T-helper 17 cell (primary cell): ENCODE measurements at places on chromosomes 2 and 18. TPM values are rescaled to one million over a fixed set of nuclear protein-coding genes. Genes with fewer than 3 reads are reported as not detected.
A peak's percentile ranks its signal among the peaks of the same experiment; 100 is the strongest.

GRCh38 chr2:237895544-237896506 is 36.4 kb downstream of the RAMP1 start:
- H3K4me1 ChIP-seq = peaks cover 40% of the 10 kb centered on the region
- DNase-seq = no peak
- H3K27ac ChIP-seq = peak overlapping the region; percentile 67
- no peaks in the 10 kb centered on the region for H3K27me3 ChIP-seq

GRCh38 chr2:234286118-234286598 is 210.7 kb downstream of the ARL4C start:
- no peak overlapping the region for H3K4me3 ChIP-seq
- peaks cover 26% of the 10 kb centered on the region for H3K4me1 ChIP-seq
- H3K36me3 ChIP-seq = no peaks in the 10 kb centered on the region
- H3K27ac ChIP-seq = no peak overlapping the region

DNA sequence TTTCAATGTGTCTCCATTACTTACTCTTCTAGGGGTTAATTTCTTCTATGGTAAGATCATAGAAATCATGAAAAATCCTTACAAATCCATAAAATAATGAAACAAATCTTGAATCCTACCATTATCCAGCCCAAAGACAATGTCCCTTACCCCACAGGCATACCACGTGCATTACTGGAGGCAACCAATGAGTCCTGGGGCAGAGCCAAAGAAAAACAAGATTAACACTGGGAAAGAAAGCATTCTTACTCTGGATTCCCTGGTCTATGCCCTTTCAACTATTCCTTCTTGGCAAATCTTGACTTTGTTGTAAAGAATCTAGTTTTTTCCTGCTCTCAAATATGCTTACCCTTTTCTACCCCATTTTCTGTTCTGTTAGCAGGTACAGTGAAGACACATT is 3.1 kb upstream of the GALNT1 start:
- H3K4me3 ChIP-seq = no peak overlapping the region
- no peak for DNase-seq
- no peak overlapping the region for H3K27ac ChIP-seq

DNA sequence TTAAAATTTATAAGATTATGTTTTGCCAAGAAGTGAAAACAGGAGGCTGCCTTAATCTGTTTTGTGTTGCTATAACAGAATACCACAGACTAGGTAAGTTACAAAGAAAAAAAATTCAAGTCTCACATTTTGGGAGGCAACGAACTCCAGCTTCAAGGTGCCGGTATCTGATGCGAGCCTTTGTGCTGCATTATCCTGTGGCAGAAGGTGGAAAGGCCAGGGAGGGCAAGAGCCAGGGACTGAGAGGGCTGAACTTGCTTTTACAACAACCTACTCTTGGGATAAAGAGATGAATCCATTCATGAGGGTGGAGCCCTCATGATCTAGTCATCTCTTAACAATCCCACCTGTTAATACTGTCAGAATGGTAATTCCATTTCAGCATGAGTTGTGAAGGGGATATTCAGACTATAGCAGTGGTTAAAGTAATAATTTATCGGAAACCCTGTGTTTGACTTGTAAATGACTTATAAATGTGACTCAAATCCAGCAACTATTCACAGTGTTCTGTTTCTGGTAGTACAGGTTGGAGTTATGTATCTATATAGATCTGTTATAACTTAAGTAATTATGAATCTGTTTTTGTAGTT is 3.7 kb downstream of the MTX2 start:
- H3K4me1 ChIP-seq = peaks cover 20% of the 10 kb centered on the region
- no peak for DNase-seq
- H3K27me3 ChIP-seq = no peaks in the 10 kb centered on the region
- H3K27ac ChIP-seq = no peak overlapping the region

GRCh38 chr2:232779465-232779864 is 3.1 kb upstream of the KCNJ13 start:
- H3K4me3 ChIP-seq = no peak overlapping the region
- no peaks in the 10 kb centered on the region for H3K27me3 ChIP-seq
- no peak for DNase-seq
- peaks cover 2% of the 10 kb centered on the region for H3K36me3 ChIP-seq

DNA sequence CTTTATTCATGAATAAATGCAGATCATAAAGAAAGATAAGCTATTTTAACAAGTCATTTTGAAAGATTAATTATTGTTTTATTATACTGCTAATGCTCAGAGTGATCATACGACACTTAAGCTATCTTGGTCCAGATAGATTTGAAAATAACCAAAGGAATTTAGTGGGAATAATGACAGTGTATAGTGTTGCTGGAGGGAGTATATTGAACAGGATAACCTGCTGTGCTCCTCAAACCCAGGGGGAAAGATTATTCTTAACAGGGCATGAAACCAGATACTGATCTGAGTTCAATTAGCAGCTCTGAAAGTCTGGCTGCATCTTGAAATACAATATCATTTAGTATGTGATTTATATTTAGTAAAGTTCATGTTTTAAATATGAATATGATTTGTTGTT is 216.3 kb upstream of the ITGA4 start:
- H3K4me1 ChIP-seq = peaks cover 12% of the 10 kb centered on the region
- no peak for DNase-seq
- H3K36me3 ChIP-seq = peaks cover 4% of the 10 kb centered on the region

DNA sequence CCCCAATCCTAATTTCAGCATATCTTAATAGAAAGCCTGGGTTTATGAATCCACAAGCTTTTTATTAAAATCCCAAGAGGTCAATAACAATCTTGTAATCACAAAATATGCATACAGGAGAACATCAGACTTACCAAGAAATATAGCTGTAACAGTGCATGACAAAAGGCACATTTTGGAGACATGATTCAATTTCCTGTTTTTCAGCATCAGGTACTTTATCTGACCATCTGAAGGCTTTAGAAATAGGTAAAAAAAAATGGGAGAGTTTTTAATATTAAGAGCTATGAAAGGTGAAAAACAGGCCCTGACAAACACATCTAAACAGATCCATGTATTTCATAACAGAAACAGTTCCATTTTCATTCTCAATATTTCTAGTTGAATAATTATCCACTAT is 89.9 kb upstream of the EFEMP1 start:
- peaks cover 11% of the 10 kb centered on the region for H3K27me3 ChIP-seq
- H3K4me1 ChIP-seq = peaks cover 3% of the 10 kb centered on the region
- no peak overlapping the region for H3K27ac ChIP-seq
- no peak overlapping the region for H3K4me3 ChIP-seq

DNA sequence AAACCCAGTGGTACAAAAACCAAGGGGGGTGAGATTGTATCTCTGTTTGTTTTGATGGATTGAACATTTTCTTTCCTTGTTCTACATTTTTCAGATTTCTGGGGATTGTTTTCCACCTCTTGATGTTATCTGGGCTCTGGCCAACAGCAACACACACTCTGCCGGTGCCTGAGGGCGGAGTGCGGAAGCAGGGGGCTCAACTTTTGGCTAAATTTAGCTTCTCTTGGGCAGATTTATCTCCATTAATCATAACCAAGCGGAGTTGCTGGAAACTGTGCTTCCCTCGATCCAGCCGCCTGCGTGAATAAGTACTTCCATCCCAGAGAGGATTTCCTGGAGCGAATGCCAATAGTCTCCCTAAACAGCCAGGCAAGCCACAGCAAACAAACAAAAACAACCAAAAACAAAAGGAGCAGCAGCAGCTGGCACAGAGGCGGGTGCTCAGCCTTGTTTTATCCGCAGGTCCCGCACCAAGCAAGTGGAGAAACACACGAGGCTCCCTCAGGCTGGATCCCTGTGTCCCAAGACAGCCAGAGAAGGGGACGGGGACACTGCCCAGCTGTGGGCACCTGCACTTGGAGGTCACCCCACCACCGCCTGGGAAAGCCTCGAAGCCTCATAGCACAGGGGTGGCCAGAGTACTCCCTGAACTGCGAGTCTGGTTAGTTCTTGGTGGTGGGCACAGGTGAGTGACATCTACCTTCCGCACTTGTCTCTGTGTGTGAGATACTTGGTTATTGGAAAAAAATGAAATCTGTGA is 143.4 kb downstream of the NDUFA10 start:
- DNase-seq = no peak
- no peaks in the 10 kb centered on the region for H3K36me3 ChIP-seq
- H3K4me1 ChIP-seq = peaks cover 13% of the 10 kb centered on the region
- H3K27me3 ChIP-seq = peaks cover 10% of the 10 kb centered on the region
- H3K4me3 ChIP-seq = no peak overlapping the region
- H3K27ac ChIP-seq = peak overlapping the region; percentile 75

DNA sequence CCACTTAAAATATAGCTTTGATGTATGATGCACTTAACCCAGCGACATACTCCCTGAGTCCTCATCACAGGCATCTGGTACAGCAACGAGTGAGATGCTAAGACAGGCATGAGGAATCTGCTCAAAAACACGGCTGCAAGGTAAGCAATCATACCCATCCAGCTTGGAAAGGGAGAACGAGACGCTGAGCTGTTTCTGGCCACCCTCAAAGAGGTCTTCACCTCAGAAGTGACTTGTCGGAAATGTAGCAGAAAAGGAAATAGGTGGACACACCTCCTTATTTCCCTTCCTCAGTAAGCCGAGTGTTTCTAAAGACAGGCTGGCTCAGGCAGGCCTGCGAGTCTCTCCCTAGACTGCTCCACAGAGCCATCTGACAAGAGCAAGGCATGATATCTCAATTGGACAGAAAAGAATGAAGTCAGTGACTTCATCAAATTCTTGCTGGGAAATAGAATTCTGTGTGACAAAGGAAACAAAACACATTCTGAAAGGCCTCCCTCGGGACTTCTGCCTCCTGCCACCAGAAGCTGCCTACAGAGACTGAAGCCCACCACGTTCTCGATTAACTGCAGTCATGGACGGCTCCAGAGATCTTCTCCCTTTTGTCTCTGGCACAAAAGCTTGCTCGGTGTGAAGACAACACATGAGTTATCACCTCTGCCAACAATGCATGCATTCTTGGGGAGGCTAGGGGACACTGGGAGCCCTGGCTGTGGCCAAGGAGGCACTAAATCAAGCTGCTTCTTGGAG is 84.3 kb downstream of the UXS1 start:
- no peak overlapping the region for H3K27ac ChIP-seq
- H3K36me3 ChIP-seq = peaks cover 8% of the 10 kb centered on the region
- H3K4me1 ChIP-seq = peaks cover 18% of the 10 kb centered on the region
- H3K27me3 ChIP-seq = no peaks in the 10 kb centered on the region

DNA sequence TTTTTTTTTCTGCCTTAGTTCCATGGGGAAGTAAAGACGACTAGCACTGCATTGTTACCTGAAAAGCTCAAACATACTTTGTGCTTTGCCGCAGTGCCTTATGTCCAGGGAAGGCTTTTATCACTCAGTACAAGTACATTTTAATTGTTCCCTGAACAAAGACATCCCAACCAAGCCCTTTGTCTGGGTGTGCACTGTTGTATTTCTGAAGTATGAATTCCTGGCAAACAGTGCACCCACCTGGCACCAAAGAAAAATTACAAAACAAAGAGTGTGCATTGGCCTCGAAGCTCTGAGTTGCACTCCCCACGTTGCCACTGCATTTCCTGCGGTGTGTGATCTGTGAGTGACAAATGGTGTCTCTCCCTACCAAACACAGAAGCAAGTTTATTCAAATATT is 858.5 kb upstream of the PIK3C3 start:
- DNase-seq = no peak
- no peak overlapping the region for H3K27ac ChIP-seq
- no peaks in the 10 kb centered on the region for H3K4me1 ChIP-seq
- H3K27me3 ChIP-seq = no peaks in the 10 kb centered on the region

DNA sequence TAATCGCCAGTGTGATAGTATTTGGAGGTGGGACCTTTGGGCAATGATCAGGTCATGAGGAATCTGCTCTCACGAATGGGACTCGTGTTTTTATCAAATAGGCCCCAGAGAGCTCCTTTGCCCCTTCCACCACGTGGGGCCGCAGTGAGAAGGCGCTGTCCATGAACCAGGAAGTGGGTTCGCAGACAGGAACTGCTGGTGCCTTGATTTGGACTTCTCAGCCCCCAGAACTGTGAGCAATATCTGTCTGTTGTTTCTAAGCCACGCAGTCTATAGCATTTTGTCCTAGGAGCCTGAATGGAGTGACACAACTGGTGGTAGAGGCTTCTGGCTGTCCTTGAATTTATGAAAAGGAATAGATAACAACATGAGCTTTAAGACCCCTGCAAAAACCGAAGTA is 111.2 kb upstream of the HDAC4 start:
- H3K27me3 ChIP-seq = no peaks in the 10 kb centered on the region
- no peak for DNase-seq
- H3K36me3 ChIP-seq = no peaks in the 10 kb centered on the region
- H3K4me1 ChIP-seq = peaks cover 3% of the 10 kb centered on the region

DNA sequence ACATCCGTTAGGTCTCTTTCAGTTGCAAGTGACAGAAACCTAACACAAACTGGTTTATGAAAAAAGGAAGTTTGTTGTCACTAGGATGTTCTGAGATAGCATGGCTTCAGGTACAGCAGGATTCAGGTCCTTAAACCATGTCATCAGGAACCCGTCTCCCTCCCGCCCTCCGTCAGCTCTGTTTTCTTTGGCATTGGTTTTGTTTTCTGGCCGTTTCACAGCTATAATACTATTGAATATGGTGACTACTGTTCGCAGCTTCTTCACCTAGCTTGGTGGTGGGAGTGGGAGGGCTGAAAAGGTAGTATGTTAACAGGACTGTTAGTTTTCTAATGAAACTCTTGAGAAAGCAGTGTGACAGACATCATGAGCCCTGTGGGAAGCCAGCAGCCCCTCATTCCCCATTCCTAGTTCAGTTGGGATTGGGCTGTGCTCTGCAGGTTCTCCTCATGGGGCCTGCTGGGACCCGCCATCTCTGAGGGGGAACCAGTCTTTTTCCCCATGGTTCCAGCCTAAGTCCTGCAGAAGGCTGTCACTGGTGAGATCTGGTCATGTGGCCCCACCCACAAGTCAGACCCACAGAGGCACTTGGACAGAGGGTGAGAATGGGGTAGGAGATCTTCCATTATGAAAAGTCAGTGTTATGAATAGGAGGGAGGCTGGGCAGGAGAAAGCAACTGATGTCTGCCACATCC is 12.1 kb downstream of the PTMA start:
- H3K4me3 ChIP-seq = no peak overlapping the region
- H3K27me3 ChIP-seq = no peaks in the 10 kb centered on the region
- H3K27ac ChIP-seq = no peak overlapping the region
- DNase-seq = no peak
- peaks cover under 1% of the 10 kb centered on the region for H3K4me1 ChIP-seq

DNA sequence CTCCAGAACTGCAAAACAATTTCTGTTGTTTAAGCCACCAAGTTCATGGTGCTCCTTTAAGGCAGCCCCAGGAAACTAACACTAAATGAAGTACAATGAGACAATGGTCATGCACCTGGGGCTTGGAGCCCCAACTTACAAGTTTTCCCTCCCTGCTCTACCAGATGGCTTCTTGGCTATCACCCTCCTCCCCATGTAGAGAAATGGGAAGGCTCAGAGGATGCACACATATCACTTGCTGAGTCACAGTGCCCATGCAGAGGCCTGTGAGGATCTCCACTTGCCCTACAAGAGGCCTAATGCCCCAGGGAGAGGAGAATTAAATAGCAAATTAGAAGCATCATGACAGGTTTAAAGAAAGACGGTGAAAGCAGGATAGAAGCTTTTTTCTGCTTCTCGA is 270.9 kb downstream of the TTC32 start:
- no peak overlapping the region for H3K4me3 ChIP-seq
- no peaks in the 10 kb centered on the region for H3K4me1 ChIP-seq
- no peak for DNase-seq

GRCh38 chr2:205880048-205880447 is 197.7 kb downstream of the NRP2 start:
- H3K4me3 ChIP-seq = no peak overlapping the region
- no peak overlapping the region for H3K27ac ChIP-seq
- peaks cover 45% of the 10 kb centered on the region for H3K27me3 ChIP-seq
- no peaks in the 10 kb centered on the region for H3K36me3 ChIP-seq

The TMEM200C gene
- not detected for total RNA-seq

The MOB4 gene
- 28.9 TPM for total RNA-seq

The ACKR3 gene
- 2.3 TPM for total RNA-seq

The LHCGR gene
- total RNA-seq = not detected

The SLC40A1 gene
- total RNA-seq = 92.7 TPM
